Ovary (tissue), 10 donors: ENCODE measurements at places on chromosomes 5 and 9. TPM values are rescaled to one million over a fixed set of nuclear protein-coding genes. Genes with fewer than 3 reads are reported as not detected.

- DNase-seq, result no peak
- H3K4me1 ChIP-seq, result no peaks in the 10 kb centered on the region
- H3K4me3 ChIP-seq, result no peak overlapping the region
- H3K27me3 ChIP-seq, result no peaks in the 10 kb centered on the region
- no peak overlapping the region for H3K27ac ChIP-seq
- no peaks in the 10 kb centered on the region for H3K36me3 ChIP-seq
These were observed 222.3 kb downstream of the ARRDC3 start for GRCh38 chr5:91160714-91161285.

GRCh38 chr5:54985301-54986268, at the start of gene ESM1:
Gene ESM1, minus strand, starts transcription at chr5:54985593. Its CDS starts 76 bp downstream, at chr5:54985517.
- no peaks in the 10 kb centered on the region for H3K4me1 ChIP-seq
- no peaks in the 10 kb centered on the region for H3K36me3 ChIP-seq
- no peaks in the 10 kb centered on the region for H3K27me3 ChIP-seq
- no peak within 1 kb of the TSS for H3K27ac ChIP-seq
- H3K4me3 ChIP-seq, result no peak within 1 kb of the TSS
- DNase-seq, result no peak

DNA sequence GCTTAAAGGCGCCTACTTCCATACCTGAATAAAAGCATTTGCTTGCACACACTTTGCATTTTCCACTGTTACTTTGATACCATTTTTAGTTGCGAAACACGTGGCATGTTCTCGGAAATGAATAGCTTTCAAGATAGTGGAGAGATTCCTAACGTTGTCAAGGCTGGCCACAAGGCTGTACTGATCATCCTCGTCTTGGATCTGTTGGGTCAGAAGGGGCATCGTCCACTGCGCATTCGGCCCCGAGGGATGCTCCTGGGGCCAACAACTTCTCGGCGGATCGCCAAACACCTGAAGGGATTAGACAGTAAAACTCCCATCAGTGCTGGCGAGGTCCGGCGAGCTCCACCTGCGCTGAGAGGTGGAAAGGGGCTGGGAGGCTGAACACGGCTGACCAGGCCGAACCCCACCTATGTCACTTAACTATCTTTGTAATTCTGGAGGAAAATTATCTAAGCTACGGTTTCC, 599 bp downstream of the RAD1 start:
- H3K4me1 ChIP-seq, result peaks cover 6% of the 10 kb centered on the region
- peak; percentile 65 for DNase-seq
- no peaks in the 10 kb centered on the region for H3K36me3 ChIP-seq
- peak overlapping the region; percentile 87 for H3K4me3 ChIP-seq
- H3K27ac ChIP-seq, result no peak overlapping the region

- H3K4me1 ChIP-seq, result peaks cover 19% of the 10 kb centered on the region
- H3K36me3 ChIP-seq, result no peaks in the 10 kb centered on the region
- peak overlapping the region; percentile 86 for H3K4me3 ChIP-seq
- no peaks in the 10 kb centered on the region for H3K27me3 ChIP-seq
These were observed 1.9 kb downstream of the UGCG start for GRCh38 chr9:111898331-111899096.

Gene PTGES2
- polyA plus RNA-seq, result 19.6 TPM

DNA sequence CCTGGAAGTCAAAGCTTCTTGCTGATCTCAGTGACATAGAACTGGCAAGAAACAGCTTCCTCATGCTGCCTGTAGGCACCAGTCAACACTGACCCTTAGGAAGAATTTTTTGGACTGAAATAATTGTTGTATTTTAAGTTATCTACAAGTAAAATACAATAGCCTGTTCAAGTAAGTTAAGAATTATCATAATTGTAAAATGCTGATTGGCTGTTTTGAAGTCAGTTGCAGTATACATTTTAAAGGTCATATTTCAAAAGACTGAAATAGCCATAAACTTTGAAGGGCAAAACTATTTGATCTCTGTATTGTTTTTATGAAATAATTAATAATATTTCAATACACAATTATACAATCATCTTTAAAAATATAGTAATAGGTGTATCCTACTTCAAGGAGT, 794.9 kb downstream of the MAT2B start:
- DNase-seq, result no peak
- no peaks in the 10 kb centered on the region for H3K27me3 ChIP-seq
- no peaks in the 10 kb centered on the region for H3K4me1 ChIP-seq
- no peak overlapping the region for H3K4me3 ChIP-seq

Gene TMEM215
- 0.35 TPM for polyA plus RNA-seq

DNA sequence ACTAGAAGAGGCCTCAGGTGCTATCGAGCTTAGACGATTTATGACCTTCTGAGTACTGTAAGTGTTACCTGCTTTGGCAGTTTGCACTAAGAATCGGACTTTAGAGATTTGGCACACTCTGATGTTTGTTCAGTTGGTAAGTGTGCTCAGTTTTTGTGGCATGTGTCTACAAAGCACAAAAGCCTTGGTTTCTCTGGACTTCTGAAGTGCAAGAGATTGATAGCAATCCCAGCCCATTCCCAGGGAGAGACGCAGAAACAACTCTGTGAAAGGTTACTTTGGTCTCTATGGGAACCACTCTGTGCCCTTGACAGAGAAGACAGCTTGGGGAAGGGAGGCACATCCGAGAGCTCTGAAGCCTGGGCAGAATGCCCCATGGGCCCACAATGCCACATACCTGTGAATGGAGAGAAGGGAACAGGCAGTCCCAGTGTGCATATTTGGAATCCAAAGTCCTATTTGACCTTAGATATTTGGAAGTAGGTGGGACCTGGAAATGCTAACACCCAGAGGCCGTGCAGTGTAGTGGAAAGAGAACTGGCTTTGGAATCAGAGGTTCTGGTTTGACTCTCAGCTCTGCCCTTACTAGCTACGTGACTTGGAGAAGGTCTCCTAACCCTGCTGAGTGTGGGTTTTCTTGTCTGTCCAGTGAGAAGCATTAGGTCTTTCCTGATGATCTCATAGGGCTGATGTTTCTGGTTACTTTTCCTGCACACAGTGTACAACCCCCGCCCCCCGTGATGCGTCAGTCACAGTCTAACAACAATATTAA, 194.3 kb upstream of the VLDLR start:
- H3K4me3 ChIP-seq, result no peak overlapping the region
- H3K4me1 ChIP-seq, result peaks cover 9% of the 10 kb centered on the region

- DNase-seq, result no peak
- no peaks in the 10 kb centered on the region for H3K4me1 ChIP-seq
- H3K27ac ChIP-seq, result no peak overlapping the region
These were observed 929.7 kb upstream of the SEMA6A start for GRCh38 chr5:117504305-117504704.

Gene CATSPER3
- polyA plus RNA-seq, result 0.57 TPM
